A549 treated with GW870086 at 1 μM for 4 hours (cell line): ENCODE measurements at places on chromosomes 4 and X. TPM values are rescaled to one million over a fixed set of nuclear protein-coding genes. Genes with fewer than 3 reads are reported as not detected.

Gene TSPAN7
- 2.1 to 3.3 TPM (median 2.3 TPM) in 5 replicates for total RNA-seq

Gene NCAPG
- 22.6 to 30.3 TPM (median 25.7 TPM) in 5 replicates for total RNA-seq

Gene CXCL3
- 3.3 to 4.4 TPM (median 4.0 TPM) in 5 replicates for total RNA-seq

Gene DIAPH2
- total RNA-seq = 3.3 to 5.3 TPM (median 4.9 TPM) in 5 replicates

Gene ADH1B
- total RNA-seq = not detected in 5 replicates

Gene MRPL1
- 19.8 to 25.6 TPM (median 23.4 TPM) in 5 replicates for total RNA-seq

Gene HSFX3
- total RNA-seq = not detected in 5 replicates

Gene EXOSC9
- total RNA-seq = 28.6 to 34.2 TPM (median 29.6 TPM) in 5 replicates

Gene HMX1
- total RNA-seq = 0.09 to 0.43 TPM (median 0.18 TPM) in 4 of 5 replicates, not detected in the other

Gene OCRL
- total RNA-seq = 18.4 to 25.8 TPM (median 25.1 TPM) in 5 replicates

Gene NRK
- total RNA-seq = not detected in 5 replicates

Gene S100G
- total RNA-seq = not detected in 5 replicates

Gene UGT2A3
- total RNA-seq = 0.10 to 0.22 TPM (median 0.12 TPM) in 3 of 5 replicates, not detected in the others

Gene PRKG2
- total RNA-seq = 0.56 to 1.2 TPM (median 0.71 TPM) in 5 replicates

Gene STPG2
- total RNA-seq = not detected in 5 replicates
